Activated CD4-positive, alpha-beta T cell treated with anti-CD3 and anti-CD28 coated beads, Interleukin-2, amount 10 ng/mL, durations not matched to agents 24 days and 14 days (primary cell): ENCODE measurements at places on chromosomes 12 and 14.

DNA sequence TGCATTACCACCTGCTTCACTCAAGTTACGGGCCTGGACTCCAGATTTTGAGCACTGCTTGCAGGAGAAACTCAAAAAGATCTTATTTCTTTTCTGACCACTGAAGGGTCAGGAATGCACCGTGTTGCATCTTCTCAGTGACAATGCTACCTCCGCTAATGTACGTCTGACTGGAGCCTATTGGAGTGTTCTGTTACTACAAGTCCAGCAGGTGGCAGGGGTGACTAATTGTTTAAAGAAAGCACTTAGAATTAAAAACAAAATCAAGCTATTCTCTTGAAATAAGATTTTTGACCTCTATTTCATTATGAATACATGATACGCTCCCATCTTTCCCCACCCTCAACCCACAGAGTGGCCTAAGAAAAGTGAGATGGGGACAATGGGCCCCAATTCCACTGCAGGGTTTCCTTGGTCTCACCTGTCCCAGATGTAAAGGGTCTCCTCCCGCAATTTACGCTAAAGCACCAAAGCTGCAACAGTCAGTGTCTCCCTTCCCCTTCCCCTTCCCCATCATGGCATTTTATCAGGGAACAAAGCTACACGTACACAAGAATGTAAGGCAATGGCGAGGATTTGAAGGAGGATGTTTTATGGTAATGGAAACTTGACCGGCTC, 2.2 kb downstream of the TBPL2 start:
- DNase-seq = no peak

DNA sequence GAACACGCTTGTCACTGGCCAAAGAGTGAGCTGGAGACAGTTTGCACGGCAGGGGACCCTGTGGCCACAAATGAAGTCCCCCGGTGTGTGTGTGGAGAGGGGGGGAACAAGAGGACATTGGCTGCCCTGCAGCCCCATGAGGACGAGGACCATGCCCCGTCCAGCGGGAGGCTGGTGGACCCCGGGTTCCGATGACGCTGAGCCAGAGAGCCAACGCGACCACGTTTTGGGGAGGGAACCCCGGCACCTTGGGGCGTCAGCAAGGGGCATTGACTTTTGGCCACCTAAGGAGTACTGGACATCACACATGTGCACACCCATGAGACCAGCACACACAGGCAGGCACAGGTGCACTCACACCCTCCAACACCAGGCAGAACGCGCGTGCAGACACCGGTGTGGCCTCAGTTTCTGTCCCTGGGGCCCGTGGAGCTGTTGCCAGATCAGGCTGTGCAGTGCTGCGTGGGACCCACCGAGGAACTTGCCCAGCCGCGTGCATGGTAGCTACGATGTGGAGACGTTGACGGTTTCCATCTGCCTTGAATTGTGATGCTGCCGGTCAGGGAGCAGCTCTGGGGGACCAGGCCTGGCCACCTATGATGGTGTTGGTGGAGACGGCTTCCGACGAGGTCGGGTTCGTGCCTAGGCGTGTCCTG, 26.5 kb downstream of the NOC4L start:
- DNase-seq = no peak

- no peak for DNase-seq
Observed at GRCh38 chr12:70648191-70648590, 11.0 kb upstream of the PTPRB start.

DNA sequence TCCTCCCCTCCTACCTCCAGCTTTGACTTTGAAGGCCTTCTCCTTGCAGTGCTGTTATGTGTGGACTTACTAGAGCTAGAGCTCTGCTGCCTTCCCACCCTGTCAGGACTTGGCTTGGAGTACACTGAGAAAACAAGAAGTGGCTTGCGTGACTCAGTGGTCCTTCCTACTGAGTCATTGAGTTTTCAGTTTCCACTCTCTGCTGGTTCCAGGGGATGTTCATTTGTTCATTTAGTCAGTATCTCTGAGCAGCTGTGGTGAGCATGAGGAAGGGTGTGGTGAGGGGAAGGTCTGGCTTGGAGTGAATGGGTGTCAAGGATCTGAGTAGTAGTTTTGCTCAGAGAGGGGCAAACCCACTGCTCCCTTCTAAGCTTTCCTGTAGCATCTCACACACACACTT, 17.2 kb upstream of the ELK3 start:
- peak; percentile 87 for DNase-seq

- DNase-seq = no peak
Observed at GRCh38 chr14:68598621-68599447, 194.0 kb downstream of the ZFP36L1 start.

DNA sequence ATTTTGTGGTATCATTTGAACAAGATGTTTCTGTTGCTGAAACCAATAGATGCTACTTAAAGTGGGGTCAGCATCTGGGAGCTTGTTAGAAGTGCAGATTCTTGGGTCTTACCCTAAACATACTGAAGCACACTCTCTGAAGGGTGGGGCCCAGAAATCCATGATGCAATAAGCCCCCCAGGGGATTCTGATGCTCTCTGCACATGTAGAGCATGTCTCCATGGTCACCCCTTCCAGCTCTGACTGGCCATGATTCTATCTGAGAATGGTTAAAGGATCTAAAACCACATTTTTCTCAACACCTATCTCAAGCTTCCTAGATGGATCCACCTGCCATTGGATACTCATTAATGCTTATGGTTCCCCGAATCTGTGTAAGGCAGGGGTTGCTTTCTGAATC, 20.4 kb downstream of the JDP2 start:
- no peak for DNase-seq

GRCh38 chr14:67187826-67188225, 1.4 kb upstream of the GARIN2 start:
- no peak for DNase-seq
